Activated T-helper 17 cell treated with anti-CD3 and anti-CD28 coated beads, Interleukin-2, amount 50 U/mL, for 72 hours (primary cell): ENCODE measurements at places on chromosomes 4 and X. TPM values are rescaled to one million over a fixed set of nuclear protein-coding genes. Genes with fewer than 3 reads are reported as not detected.

The RHOXF2 gene
- not detected for total RNA-seq

The SLC2A9 gene
- total RNA-seq = 1.8 TPM

The CCSER1 gene
- 0.78 TPM for total RNA-seq

The NUDT9 gene
- total RNA-seq = 9.8 TPM

The ANTXR2 gene
- 27.4 TPM for total RNA-seq

The CXCL13 gene
- total RNA-seq = 0.19 TPM
